ENCODE measurements at places on chromosomes 2 and 18. TPM values are rescaled to one million over a fixed set of nuclear protein-coding genes. Genes with fewer than 3 reads are reported as not detected.

GRCh38 chr2:179410552-179411356 lies 146.1 kb upstream of the SESTD1 start:
- no peak for DNase-seq

DNA sequence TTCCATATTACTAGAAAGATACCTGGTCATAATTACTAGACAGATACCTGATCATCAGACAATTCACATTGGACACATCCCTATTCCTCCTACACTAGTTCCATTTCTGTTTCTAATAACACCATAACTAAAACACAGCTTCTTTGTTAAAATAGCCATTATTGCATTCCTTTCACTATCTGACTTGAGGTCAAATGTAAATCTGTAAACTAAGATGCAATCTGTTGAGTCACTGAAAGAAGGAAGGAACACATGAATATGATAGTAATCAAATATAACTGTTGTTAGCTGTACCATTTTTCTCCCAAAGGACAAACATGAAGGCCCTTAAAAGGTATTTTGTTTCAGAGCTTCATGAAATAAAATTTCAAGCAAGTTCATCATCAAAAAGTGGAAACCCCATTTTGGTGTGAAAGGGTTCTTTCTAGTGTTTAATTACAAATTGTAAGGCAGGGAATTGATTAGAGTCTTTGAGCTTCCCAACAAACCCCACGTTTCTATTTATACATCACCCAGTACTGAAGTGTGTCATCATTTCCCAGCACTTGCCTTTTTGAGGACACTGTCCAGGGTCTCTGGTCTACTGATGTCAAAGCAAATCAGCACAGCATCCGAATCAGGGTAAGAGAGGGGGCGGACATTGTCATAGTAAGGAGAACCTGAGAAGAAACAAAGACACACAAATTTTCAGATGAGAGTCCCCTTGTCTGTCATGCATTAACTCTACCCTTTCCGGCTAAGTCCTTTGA lies 13.0 kb downstream of the RND3 start:
- no peak for DNase-seq

The TUBA3E gene
- not detected for total RNA-seq

GRCh38 chr2:235460548-235461047 lies 33.2 kb upstream of the AGAP1 start:
- no peak for DNase-seq

- peak; percentile 67 for DNase-seq
Observed at GRCh38 chr2:30239308-30239985, 8.1 kb downstream of the LBH start.

- no peak for DNase-seq
Observed at GRCh38 chr2:47190188-47190881, 35.2 kb upstream of the STPG4 start.

- no peak for DNase-seq
Observed at GRCh38 chr2:171034315-171034714, 105.3 kb downstream of the GORASP2 start.

The C2orf78 gene
- total RNA-seq = not detected

- no peak for DNase-seq
Observed at GRCh38 chr2:72841462-72842125, 15.8 kb upstream of the EXOC6B start.

DNA sequence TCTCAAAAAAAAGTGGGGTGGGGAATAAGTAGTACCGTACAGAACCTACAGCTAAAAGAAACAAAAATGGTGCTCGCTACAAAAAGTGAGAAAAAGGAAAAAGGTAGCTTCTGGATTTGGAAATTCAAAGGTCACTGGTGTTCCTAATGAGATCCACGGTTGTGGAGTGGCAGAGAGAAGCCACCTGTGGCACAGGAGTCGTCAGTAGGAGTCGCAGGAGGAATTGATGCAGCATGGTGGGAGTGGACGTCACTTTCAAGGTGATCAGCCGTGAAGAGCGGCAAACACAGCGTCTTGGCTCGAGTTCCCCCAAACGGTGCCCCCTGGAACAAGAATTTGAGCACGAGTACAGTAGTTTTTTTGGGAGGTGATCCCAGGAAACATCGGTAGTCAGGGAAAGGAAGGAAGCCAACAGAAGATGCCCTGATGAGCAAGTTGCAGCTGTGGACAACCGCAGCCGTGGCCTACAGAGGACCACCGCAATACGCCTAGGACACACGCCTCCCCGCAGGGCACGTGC lies 1.4 kb upstream of the TTL start:
- no peak for DNase-seq

- no peak for DNase-seq
Observed at GRCh38 chr2:108193251-108193650, 46.5 kb upstream of the SULT1C3 start.

The MAP3K20 gene
- 77.6 TPM for total RNA-seq

GRCh38 chr2:60303680-60304079 lies 249.8 kb downstream of the BCL11A start:
- no peak for DNase-seq

DNA sequence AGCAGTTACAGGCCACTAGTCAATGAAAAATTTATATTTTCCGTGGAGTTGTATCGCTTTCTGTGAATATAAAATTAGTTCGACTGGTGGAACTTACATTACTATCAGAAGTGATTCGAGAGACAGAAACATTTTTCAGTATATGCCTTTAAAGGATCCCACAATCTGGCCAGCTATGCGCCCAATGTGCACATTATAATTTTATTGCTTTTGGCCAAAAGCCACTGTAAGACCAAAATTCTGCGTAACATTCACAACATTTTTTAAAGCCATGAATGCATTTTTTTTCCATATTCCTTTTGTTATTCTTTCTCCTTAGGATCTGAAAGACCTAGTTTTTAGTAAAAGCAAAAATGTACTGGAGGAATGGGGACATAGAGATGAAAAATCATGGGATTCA lies 131.0 kb upstream of the CHAC2 start:
- no peak for DNase-seq

GRCh38 chr18:54780285-54780861 lies 47.9 kb upstream of the RAB27B start:
- no peak for DNase-seq

DNA sequence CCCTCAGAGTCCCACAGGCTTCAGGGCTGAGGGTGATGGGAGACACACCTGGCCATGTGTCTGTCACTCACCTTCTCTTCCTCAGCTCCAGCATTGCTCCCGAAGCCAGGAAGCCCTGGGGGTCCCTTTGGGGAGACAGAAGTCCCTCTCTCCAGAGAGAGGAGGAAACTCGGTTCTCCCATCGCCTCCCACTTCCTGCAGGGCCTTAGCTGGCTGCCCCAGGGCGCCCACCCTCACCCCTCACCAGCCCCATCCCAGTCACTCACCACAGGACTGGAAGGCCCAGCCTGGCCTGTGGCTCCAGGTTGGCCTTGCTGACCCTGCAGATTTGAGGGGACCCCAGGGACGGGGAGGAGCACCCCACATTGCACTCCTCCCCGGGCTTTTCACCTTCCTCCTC lies 2.7 kb upstream of the RAB6D start:
- no peak for DNase-seq

GRCh38 chr2:37180640-37181039 lies 7.8 kb downstream of the SULT6B1 start:
- no peak for DNase-seq

DNA sequence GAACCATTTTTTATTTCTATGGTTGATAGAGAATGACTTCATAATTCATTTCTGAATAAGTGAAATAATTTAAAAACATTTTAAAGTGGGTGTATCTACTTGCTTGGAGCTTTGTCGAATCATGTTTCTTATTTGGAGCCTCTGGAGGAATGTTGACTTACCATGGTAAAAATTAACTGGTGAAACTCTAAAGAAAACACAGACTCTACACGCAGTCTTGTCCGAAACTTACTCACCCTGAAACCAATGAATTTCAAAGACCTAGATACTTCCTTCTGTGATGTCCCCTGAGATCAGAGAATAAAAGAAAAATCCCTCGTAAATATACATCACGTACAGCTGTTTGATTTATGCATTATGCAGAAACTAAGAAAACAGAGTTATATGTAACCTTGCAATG lies 665.2 kb upstream of the NRXN1 start:
- DNase-seq = no peak

DNA sequence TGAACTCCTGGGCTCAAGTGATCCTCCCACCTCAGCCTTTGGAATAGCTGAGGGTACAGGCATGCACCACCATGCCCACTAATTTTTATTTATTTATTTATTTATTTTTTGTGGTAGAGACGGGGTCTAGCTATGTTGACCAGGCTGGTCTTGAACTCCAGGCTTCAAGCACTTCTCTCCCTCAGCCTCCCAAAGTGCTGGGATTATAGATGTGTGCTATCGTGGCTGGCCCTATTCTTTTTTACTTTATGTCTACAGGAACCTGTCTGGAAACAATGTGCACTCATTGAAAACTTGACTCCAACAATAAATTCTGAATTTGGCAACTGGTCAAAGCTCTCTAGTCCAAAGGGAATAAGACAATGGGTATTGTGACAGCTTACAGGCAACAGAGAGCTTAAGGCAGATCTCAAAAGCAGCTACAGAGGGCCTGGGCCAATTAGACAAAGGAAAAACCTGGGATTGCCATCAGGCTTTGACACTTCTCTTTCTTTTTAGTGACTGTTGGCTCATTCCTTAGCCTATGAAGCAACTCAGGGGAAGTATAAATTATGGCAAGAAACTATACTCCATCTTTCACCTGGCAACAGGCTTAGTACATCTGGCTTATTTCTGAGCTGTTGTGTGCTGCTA lies 55.1 kb upstream of the RAPGEF4 start:
- DNase-seq = no peak

DNA sequence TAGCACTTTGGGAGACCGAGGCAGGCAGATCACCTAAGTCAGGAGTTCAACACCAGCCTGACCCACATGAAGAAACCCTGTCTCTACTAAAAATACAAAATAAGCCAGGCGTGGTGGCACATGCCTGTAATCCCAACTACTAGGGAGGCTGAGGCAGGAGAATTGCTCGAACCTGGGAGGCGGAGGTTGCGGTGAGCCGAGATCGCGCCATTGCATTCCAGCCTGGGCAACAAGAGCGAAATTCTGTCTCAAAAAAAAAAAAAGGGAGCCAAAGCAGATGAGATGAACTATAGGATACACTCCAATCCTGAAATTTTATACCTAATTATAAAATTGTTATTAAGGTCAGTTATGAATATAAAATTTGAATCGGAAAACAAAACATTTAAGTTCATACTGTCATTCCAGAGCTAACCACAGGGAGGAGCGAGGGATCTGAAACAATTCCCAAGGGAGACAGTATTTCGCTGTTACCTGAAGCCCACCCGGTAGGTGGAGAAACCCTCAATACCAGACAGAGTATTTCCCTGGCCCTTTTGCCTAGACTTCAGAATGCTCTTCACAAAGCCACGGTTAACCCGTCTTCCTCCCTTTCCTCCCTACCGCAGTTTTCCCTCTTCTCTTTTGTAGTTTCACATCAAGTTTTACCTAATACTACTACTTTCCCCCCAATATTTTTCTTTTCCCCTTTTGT lies 1.4 kb downstream of the PPM1G start:
- no peak for DNase-seq

The ANKRD39 gene
- 13.0 TPM for total RNA-seq

GRCh38 chr2:63654959-63655358 lies 66.2 kb downstream of the MDH1 start:
- no peak for DNase-seq

The C2orf80 gene
- not detected for total RNA-seq

GRCh38 chr2:67631483-67631882 lies 234.3 kb downstream of the ETAA1 start:
- no peak for DNase-seq

DNA sequence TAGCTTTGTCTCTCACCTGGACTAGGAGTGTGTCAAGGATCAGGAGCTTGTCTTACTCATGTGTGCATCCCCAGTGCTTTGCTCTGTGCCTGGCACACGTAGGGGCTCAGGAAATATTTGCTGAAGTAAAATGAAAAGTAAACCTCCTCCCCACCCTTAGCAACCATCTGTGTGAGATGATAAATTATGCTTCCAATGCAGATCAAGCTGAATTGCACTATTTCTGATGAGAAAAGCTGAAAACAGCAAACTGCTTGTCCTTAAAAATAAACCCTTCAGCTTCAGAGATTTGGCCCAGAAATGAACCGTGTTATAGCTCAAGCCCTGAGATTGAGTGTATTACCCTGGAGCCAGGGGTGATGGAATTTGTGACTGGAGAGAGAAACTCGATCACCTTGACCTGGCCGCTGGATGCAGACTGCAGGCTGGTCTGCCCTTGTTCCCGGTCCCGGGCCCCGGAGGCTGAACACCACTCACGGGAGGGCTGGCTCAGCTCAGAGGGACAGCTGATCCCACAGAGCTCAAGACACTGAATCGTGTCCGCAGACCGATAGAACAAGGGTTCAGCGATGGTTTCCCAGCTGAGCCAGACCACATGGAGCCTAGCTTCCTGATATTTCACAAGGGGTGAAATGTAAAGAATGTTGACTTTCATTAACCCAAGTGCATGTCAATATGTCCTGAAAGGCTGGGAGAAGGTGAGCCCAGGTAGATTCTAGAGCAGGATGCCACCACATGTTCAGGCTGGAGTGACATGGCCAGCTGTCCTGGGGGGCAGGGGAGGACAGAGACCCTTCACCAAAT lies 50.5 kb downstream of the DDX1 start:
- no peak for DNase-seq

The GPR75 gene
- 4.4 TPM for total RNA-seq

- no peak for DNase-seq
Observed at GRCh38 chr2:228144961-228145360, 36.5 kb downstream of the SPHKAP start.

DNA sequence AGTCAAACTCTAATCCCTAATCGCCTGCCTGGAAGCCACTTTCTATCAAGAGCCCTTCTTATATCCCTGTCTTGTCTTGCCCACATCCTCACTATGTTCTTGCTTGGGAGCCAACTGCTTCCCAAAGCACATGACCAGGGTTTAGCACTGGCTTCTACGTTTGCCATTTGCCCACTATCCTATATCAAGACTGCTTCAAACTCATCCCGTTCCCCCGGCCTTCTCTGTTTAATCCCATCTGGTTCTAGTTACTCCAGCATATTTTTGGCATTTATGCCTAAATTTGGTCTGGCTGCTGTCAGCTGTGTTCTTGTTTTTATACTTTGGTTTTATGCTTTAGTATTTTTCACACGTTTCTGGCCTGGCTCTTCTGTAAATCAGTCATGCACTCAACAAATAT lies 40.2 kb downstream of the POLR1A start:
- no peak for DNase-seq

The CCDC74A gene
- 2.0 TPM for total RNA-seq

The CFAP221 gene
- 2.8 TPM for total RNA-seq

The ZNF521 gene
- total RNA-seq = 11.6 TPM

- peak; percentile 55 for DNase-seq
Observed at GRCh38 chr2:109013051-109013450, 24.0 kb upstream of the EDAR start.

GRCh38 chr2:218081063-218081462 lies 12.0 kb downstream of the RUFY4 start:
- DNase-seq = no peak

The CNTNAP5 gene
- 1.5 TPM for total RNA-seq

The CXCR1 gene
- total RNA-seq = not detected

The TCF23 gene
- 0.42 TPM for total RNA-seq

DNA sequence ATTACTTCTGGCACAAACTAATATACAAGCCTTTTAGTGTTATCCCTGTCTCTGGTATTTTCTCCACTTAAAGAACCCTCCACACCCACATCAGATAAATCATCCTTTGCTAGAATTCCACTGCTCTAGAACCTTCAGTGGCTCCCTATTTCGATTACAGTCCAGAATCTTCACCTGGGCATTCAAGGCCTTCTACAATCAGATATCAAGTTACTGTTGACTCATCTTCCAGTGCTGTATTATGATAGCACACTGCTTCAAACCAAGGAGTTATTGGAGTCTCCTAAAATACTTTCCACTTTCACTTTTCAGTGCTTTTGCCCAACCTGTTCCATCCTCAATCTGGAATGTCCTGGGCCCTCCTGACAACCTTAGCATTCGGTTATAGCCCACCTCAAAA lies 3.4 kb downstream of the CGREF1 start:
- DNase-seq = no peak

The UGT1A5 gene
- total RNA-seq = 21.3 TPM

GRCh38 chr2:143937723-143938350 lies 582.1 kb downstream of the ZEB2 start:
- no peak for DNase-seq
